CD4-positive, alpha-beta T cell (primary cell): ENCODE measurements at places on chromosomes 3 and 15. TPM values are rescaled to one million over a fixed set of nuclear protein-coding genes. Genes with fewer than 3 reads are reported as not detected.

The LYZL4 gene
- total RNA-seq, result not detected

The PEX5L gene
- total RNA-seq, result not detected

The UCN2 gene
- total RNA-seq, result not detected

The TJP1 gene
- total RNA-seq, result not detected

The KNG1 gene
- not detected for total RNA-seq

The TIGIT gene
- total RNA-seq, result 4.2 TPM
